ENCODE measurements at places on chromosomes 7 and 10. TPM values are rescaled to one million over a fixed set of nuclear protein-coding genes. Genes with fewer than 3 reads are reported as not detected.

DNA sequence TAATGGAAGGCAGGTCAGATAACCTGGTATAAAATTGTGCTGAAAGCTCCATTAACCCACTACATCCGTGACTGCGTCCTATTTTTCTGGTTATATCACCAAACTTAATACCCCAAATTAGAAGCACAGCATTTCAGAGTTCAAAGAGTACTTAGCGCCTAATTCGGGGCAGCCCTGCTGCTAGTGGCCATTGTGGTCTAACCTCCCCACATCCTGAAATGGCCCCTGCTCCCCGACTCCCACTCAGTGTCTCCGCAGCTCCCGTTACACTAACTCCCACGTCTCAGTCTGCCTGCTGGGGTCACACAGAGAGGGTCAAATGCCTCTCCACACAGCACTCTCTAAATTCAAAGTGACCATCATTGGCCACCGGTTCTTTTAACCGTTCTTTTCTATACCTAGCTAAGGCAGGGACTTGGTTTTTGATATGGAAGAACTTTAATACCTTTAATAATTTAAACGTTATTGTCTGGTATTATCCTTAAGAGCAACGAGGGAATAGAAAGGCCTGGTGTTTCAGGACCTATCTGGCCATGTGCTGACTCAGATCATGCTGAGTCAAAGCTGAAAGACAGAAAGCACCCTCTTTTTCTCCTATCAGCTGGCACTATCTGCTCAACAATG, 117.1 kb downstream of the KMT2E start:
- ATAC-seq = peak; percentile 87

DNA sequence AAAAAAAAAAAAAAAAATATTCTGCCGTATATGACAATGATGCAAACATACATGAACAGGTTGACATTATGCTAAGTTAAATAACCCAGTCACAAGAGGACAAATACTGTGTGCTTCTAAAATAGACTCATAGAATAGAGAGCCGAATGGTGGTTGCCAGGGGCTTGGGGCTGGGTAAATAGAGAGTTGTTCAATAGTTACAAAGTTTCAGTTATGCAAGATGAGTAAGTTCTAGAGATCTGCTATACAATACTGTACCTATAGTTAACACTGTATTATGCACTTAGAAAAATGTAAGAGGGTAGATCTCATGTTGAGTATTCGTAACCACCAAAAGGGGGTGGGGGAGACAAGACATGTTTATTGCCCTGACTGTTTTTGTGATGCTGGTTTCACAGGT, 77.1 kb upstream of the GNAI1 start:
- ATAC-seq = no peak

The DNAAF5 gene
- total RNA-seq = 39.9 TPM

DNA sequence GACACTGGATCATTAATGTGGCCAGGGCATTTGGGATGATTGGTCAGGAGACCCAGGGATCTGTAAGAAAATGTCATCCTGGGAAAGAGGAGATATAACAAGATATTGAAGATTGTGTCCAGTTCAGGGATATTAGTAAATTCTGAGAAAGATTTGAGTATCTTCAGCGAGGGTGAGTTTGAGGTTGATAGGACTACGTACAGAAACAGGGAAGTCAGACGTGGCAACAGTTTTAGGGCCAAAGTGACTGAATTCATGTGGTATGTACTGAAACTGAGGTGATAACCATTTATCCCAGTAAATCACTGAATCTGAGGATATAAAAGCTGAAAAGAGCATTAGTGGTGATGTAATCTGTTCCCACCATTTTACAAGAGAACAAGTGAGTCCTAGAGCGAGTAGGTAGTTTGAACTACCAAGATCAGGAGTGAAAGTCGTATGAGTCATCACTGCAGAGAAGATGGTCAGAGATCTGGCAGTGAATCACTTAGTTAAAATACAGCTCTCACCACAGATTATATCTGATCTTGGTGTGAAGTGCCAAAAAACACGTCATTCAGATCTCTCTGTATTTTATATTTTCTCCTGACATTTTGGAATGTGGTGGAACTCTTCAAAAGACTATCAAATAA, 220.5 kb downstream of the CDK14 start:
- ATAC-seq = peak; percentile 93

GRCh38 chr7:512541-513311, 6.9 kb downstream of the PDGFA start:
- no peak for ATAC-seq

DNA sequence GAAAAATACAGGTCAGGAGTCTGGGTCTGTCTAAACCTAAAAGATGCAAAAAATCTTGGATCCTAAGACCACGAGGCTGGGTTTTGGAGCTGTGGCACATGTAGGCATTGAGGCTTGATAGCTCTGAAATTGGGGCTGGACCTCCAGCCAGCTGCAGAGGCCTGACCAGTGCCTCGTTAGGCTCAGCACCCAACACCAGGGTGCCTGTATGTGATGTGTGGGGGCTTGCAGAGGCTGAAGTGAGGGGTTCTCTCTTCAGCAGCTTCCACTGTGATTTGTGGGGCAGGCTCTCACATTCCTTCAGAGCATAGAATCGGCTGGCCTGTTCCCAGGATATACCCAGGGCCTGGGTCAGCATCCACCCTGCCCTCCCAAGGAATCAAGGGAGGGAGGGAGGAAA, 247.8 kb downstream of the BUB3 start:
- no peak for ATAC-seq

- no peak for ATAC-seq
Measured at GRCh38 chr7:84022684-84023308, 171.8 kb downstream of the SEMA3A start.

The FBXL13 gene
- total RNA-seq = 0.45 TPM

- ATAC-seq = no peak
Measured at GRCh38 chr7:87013840-87014190, 45.6 kb downstream of the ELAPOR2 start.

The MPP7 gene
- 5.8 TPM for total RNA-seq

The PTN gene
- total RNA-seq = not detected

DNA sequence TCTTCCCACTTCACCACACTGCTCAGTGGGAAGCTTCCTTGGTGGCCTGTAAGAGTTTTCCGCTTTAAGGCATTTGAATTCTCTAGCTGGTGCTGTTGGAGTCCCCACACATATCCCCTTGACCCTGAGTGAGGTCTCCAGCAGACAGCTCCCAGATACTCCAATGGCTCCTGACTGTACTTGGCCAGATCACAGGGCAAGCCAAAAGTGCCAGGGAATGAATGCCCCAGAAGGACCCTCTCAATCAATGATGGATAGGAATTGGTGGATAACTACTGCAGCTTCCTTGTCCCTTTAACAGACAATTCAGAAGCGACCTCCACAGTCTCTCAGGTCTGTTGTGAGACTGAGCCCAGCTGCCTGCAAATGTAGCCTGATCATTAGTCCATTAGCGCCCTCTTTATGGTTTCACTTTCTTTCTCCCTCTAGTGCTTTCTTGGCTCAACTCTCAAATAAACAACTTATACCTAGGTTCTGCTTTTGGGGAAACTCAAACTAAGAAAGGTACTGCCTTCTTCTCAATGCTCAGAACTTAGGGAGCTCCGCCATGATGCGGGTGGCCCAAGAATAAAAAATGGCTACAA, 283.0 kb downstream of the TCF7L2 start:
- ATAC-seq = no peak

The ATRNL1 gene
- 1.5 TPM for total RNA-seq

The HOXA6 gene
- total RNA-seq = not detected

The PIK3AP1 gene
- total RNA-seq = 4.3 TPM

- ATAC-seq = no peak
Measured at GRCh38 chr7:117489911-117490310, 10.1 kb downstream of the CFTR start.

GRCh38 chr10:25842146-25842545, 91.9 kb upstream of the MYO3A start:
- no peak for ATAC-seq

GRCh38 chr10:843703-844102, 87.8 kb downstream of the LARP4B start:
- ATAC-seq = no peak

The OR6B1 gene
- not detected for total RNA-seq

DNA sequence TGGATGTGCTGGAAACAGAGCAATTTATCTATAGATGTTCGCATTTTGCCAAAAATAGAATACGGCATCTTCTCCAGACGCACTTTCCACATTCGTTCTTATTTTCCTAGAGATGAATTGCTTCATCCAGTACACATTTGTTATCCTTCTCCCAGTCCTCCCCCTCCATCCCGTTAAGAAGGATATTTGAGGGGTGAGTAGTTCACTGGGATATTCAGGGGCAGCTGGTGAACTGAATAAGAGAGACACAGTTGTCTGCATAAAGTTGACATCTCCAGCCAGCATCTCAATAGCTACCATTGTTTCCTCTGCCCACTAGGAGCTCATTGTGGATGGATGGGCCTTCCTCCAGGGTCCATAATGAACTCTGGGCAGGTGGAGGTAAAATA, 456.8 kb upstream of the NRP1 start:
- ATAC-seq = no peak

GRCh38 chr7:64686493-64687184, 20.7 kb downstream of the ZNF107 start:
- peak; percentile 88 for ATAC-seq

The ENO4 gene
- total RNA-seq = not detected

GRCh38 chr10:34815185-34816084, at the start of gene PARD3:
PARD3 (minus strand) TSS chr10:34815296; CDS start chr10:34814995, 301 bp downstream.
- no peak for ATAC-seq

- ATAC-seq = no peak
Measured at GRCh38 chr10:106897719-106898118, 266.8 kb downstream of the SORCS1 start.

GRCh38 chr10:133164816-133165555, 5.0 kb downstream of the KNDC1 start:
- ATAC-seq = no peak

The TMEM209 gene
- 39.9 TPM for total RNA-seq

The PDK4 gene
- not detected for total RNA-seq

The PAPOLB gene
- not detected for total RNA-seq

The CTBP2 gene
- total RNA-seq = 0.74 TPM

DNA sequence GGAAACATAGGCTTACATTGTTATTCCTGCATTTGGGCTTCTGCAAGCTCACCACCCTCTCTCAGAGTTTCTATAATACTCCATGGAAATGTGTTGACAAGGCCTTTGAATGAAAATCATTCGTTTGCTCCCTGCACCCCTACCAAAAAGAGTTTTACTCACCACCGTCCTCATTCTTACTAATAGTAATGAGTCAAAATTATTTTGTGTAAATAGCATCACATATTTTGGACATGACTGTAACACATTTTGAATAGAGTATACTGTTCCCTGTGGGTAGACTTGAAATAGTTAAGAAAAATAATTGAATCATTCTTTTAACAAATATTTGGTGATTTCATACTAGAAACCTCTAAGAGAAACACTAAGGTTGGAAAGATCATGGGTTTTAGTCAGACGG, 84.6 kb downstream of the AKAP9 start:
- no peak for ATAC-seq

DNA sequence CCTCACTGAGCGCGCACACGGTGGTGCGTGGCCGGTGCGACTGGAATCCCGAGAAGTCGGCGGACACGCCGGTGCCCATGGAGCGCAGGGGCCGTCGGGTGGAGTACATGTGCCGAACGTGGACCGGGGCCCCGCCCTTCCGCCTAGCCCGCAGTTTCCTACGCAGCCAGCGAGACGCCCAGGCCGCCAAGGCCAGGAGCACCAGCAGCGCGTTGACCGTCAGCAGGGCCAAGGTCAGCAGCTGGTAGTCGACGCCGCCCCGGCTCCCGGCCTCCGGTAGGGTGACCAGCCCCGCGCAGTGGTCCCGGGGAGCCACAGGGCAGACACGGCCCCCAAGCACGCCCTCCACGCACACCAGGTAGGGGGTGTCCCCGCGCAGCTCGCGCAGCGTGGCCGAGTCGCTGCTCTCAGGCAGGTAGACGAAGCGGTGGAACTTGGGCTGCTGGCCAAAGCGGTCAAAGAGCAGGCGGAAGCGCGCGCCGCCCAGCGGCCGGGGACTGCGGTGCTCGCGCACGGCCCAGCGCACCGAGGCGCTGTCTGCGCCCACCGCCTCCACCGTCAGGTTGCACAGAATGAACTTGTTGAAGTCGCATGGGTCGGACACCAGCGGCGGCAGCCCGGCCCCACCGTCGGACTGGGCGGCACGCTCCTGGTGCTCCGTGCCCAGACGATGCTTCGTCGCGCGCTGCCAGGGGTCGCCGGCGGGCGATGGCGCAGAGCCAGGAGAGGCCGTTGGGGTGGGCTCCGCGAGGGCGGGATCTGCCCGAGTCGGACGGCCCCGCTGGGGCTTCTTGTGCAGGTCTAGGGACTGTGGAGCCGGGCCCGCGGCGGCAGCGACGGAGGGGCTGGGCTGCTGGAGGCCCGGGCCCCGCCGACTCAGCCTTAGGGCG, 2.2 kb downstream of the TRIL start:
- no peak for ATAC-seq

DNA sequence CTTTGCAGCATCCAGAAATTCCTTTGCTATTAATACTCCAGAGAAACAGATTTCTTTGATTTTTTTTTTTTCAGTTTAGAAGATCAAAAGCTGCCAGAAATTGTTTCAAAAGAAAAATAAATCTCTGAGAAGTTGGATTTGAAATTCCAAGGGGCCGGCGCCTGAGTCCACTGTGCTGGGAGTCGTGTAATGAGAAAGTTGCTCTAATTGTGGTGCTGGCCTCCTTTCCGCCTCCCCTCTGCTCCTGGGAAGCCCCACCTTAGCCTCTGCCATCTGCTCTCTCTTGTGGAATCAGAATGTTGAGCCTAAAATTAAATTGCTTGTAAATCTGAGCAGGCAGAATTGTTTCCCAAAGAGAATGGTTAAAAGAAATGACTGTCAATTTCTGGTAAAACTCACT, 93.3 kb downstream of the EMX2 start:
- no peak for ATAC-seq

The PIK3CG gene
- total RNA-seq = 25.7 TPM

The STEAP1B gene
- total RNA-seq = 0.32 TPM

Data from activated T-helper 17 cell treated with anti-CD3 and anti-CD28 coated beads, Interleukin-2, amount 50 U/mL, for 72 hours (primary cell).